ENCODE measurements at places on chromosomes 7 and 10.

DNA sequence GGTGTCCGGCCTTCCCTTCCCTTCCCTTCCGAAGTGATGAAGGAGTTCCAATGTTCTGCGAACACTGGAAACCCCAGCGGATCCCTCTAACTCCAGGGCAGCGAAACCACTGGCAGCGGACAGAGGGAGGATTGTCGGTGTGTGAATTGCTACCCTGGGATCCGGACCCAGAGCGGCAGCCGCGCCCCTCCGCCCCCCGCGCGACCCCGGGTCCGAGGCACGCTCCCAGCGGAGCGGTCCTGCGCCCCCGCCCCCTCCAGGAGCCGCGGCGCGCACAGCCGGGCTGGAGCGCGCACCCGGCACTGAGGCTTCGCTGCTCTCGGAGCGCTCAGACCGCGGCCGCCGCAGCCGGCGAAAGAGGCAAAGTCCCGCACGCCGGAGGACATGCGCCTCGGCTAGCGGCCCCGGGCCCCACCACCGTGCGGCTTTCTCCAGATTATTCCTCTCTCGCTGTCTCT is at the start of gene PTPRZ1:
TSS of gene PTPRZ1 (plus strand) at position 331 of the 458 bp plus-strand sequence. CDS start 339 bp downstream, outside the sequence.
- DNase-seq: no peak

- no peak for DNase-seq
These were observed 172.6 kb upstream of the BET1 start for GRCh38 chr7:94176694-94177200.

DNA sequence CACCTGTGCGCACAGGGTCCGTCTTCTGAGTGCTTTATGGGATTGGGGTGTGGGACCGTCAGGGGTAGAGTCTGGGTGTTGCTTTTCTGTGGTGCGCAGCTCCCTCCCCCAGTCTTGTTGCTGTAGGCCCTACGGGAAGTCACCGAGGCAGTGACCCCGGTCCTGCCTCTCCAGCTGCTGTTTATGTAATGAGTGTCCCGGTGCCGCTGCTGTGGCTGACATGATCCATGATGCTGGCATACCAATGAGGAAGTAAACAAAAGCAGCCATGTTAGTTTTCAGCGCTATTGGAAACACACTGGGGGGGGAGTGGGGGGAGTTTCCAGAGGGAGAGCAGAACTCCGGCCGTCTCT is 1.1 kb downstream of the TRIM8 start:
- DNase-seq: no peak

DNA sequence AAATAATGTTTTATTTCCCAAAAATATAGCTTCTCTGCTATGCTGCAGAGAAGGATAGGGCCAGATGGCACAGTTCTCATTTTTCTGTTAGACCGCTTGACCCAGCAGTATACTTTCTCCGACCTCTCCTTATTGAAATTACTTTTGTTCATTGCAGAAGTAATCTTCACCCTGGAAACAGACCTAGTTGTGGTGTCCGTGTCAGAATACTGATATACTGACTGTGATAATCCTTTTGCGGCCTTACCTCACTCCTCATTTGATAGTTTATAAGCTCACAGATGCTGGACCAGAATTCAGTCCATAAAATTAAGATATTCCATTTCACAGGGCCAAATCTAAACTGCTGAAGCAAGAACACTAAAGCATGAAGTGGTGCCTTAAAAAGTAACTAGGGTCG is 260.6 kb upstream of the DKK1 start:
- no peak for DNase-seq

DNA sequence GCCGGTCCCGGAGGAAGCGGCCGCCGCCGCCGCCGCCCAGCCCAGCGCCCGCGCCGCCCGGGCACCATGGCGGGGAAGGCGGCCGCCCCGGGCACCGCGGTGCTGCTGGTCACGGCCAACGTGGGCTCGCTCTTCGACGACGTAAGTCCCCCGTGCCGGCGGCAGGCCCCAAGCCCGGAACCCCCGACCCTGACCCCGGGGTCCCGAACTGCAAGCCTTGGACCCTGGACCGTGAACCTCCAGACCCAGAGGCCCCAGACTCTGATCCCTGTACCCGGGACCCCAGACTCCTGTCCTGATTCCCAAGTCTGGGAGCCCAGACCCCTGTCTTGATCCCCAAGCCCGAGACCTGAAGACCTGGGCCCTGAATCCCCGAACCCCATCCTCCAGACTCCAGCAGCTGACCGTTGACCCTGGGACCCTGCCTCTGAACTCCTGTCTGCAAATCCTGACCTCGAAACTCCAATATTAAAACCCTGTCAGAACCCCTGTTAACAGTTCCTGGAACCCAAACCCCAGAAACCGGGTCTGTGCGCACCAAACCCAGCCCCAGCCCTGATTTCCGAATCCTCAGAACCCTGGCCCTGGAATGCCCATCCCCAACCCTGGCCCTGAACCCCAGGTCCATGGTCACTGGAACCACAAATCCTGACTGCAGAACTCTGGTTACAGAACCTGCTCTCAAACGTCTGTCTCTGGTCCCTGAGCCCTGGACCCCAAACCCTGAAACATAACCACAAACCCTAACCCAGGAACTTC is 623 bp downstream of the INPP5A start:
- DNase-seq: no peak

- DNase-seq: no peak
These were observed 675.2 kb upstream of the GALNT17 start for GRCh38 chr7:70456719-70457118.

- no peak for DNase-seq
These were observed 23.9 kb upstream of the REEP3 start for GRCh38 chr10:63497321-63497720.

DNA sequence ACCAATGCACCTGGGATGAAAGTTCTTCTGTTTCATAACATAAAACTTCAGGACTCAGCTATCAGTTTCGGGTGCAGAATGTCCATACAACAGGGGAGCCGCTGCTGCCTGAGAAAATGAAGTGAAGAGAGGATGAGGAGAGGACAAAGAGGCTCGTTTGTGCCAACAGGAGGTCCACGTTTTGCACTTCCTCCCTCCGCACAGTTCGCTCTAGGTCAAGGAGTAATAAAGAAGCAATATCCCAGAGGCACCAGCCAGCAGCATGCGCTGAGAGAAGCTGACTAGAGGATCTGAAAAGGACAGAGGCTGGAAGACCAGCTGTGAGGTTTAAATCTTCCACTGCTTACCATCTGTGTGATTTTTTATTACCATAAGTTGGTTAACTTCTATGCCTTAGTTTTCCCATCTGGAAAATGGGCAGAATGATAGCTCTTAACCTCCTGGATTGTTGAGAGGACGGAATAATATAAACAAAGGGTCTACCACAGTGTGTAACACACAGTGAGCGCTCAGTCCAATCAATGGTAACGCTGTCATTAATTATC is 709 bp downstream of the GPAM start:
- no peak for DNase-seq

- no peak for DNase-seq
These were observed 67.8 kb downstream of the TBX20 start for GRCh38 chr7:35185908-35186731.

DNA sequence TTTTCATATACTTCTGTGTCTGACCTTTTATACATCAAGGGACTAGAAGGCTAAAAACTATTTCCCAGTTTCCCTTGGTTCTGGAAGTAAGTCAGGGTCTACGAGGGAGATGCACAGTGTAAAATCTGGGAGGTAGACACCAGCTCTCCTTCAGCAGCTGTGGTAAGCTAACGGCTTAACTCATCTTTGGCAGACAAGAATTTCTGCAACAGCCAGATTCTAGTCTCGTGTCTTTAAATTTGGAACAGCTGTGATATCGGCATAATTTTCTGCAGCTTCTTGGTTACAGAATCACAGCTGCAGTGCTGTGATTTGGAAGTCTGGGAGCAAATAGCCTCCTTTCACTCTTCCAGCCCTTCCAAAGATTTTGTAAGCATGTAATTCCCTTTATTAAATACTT is 37.4 kb upstream of the ABCB4 start:
- DNase-seq: no peak

GRCh38 chr7:101934618-101935017 is 117.2 kb downstream of the CUX1 start:
- no peak for DNase-seq

- no peak for DNase-seq
These were observed 18.9 kb upstream of the TMEM273 start for GRCh38 chr10:49207113-49207512.

- no peak for DNase-seq
These were observed 462.5 kb downstream of the PLXNA4 start for GRCh38 chr7:132113536-132114371.

DNA sequence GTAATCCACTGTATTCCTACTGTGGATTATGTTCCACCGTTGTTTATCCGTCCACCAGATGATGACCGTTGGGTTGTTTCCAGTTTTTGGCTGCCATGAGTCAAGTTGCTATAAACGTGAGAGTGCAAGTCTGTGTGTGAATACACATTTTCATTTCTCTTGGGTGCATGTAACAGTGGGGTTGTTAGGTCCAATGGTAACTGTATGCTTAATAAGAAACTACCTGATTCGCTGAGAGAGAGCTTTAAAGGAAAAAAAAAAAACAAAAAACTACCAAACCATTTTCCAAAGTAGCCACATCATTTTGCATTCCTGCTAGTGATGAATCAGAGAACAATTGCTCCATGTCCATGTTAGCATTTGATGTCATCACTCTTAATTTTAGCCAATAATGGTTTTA is 15.9 kb downstream of the UBN2 start:
- DNase-seq: no peak

GRCh38 chr7:26398427-26398755 is 106.7 kb downstream of the SNX10 start:
- peak; percentile 11 for DNase-seq

DNA sequence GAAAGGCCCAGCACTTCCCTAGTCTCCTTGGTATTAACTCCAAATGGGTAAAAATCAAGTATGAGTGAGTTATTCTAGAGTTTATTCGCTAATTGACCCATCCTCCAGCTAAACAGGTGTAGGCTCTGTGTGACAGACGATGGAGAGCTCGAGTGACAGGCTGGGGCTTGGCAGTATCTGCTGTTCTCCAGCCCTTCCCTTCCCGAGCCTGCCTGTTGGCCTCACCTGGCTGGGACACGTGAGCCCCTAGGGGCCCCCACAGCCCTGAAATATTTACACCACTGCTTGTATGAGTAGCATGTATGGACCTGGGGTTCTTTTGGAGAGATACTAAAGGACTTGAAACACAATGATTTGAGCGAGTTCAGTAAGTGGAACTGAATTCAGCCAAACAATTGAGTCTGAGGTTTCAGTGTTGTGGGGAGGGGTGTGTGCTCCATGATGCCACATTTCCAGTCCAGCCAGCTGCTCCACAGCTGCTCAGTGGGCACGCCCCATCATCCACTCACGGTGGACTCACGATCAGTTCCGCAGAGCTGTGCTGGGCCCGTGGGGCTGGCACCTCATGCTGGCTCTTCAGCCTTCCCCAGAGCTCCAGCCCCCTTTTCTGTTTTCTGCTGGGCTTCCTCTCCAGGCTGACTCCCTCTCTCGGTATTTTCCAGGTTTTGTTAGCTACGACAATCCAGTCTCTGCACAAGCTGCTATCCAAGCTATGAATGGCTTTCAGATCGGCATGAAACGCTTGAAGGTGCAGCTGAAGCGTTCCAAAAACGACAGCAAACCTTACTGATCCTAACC is 283.0 kb downstream of the USP6NL start:
- no peak for DNase-seq
